GM18507 (cell line): ENCODE measurements at places on chromosomes 11 and 22.

DNA sequence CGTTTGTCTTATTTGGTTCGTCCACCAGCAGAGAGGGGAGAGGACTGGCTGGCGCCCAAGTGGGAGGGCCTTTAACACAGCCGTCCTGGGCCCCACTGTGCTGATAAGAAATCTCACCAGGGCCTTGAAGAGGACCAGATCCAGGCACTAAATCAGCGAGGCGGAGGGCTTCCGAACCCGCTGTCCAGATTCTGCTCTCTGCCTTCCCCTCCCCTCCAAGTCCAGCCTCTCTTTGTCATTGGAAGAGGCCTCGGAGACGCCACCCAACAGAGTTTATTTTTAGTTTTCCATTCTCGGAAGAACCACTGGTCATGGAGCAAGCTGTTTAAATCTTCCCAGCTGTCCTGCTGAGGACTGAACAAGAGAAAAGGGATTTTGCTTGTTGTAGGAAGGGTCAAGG, 9.3 kb upstream of the FXYD6 start:
- DNase-seq = no peak

DNA sequence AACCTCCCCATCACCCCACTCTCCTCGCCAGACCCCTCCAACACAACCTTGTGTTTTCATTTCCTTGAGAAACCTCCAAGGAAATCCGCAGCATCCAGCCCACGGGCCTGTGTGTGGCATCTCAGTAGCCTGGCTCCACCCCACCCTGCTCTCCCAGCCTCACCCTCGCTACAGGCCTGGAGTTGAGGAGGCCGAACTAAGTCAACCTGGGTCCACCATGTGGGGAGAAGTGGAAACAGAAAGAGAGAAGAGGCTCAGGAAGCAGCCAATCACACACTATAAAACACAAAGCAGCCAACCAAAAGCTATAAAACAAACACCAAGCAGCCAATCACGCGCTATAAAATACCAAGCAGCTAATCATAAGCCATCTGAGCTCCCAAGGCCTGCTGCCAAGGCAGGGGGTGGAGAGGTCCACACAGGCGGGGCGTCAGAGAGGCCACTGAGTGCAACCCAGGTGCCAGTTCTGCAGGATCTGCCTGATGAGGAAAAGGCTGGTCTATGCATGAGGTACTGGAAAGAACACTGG, 72.0 kb downstream of the MICAL3 start:
- no peak for DNase-seq

- DNase-seq = no peak
Measured at GRCh38 chr11:7595016-7595866, 78.1 kb downstream of the CYB5R2 start.

GRCh38 chr11:3022982-3023381, 30.9 kb upstream of the NAP1L4 start:
- DNase-seq = no peak

DNA sequence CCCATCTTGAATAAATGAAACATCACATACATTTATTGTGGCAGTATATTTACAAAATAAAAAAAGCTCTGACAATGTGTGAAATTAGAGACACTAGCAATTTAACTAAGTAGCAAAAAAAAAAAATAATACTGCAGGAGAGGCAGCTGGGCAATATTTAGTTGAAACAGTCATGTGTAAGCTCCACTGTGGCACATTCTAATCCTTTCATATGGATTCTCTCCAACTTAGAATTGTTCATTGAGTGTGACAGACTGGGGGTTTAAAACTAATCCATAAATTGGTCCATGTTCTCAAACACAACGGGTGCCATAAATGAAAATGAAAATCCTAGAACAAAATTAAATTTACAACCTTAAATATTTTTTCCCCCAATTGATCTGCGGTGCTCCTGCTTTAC, 302.1 kb downstream of the CADM1 start:
- DNase-seq = no peak

DNA sequence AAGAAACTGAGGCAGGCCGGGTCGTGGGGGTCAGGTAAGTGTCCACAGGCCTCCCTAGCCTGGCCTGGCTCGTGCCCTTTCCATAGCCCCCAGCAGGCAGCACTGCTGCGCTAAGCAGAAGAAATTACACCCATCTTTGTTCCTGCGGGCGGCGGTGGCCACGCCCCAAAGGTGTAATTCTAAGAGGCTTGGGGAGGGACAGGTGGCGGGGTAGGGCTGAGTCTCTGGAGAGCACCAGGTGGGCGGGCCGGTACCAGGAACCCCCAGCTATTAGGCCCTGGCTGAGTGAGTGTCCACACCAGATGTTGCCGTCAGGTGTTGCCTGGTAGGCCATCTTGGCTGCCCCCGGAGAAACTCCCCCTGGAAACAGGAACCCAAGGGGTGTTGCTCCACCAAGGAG, 12.3 kb upstream of the ARAP1 start:
- DNase-seq = no peak

GRCh38 chr11:83921447-83922192, 635.5 kb upstream of the CCDC90B start:
- no peak for DNase-seq

DNA sequence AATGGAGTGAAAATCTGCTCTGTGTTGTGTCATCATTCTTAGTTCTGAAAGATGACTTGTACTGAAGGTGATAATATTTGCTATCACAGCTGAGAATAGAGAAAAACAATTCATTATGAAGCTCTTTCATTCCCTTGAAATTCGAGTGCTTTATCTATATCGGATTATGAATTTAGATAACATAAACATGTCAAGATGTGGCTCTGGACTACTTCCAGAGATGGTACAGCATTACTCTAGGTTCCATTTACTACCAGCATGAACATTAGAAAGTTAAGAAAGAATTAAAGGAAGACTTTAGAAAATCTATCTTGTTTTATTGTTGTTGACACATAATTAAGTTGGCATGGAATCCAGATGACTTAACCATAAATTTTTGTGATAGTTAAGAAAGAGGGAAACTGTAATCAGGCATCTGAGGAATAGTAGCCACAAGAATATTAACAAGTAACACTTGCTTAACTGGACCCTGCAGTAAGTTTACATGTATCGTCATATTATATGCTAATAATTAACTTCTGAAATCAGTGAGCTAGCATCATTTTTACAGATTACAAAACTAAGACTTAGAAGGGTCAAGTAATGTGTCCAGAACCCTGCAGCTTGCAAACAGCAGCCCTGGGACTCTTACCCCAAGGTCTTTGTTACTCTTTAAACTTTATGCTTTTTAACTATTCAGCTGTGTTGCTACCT, 182.6 kb downstream of the DDX10 start:
- DNase-seq = no peak

DNA sequence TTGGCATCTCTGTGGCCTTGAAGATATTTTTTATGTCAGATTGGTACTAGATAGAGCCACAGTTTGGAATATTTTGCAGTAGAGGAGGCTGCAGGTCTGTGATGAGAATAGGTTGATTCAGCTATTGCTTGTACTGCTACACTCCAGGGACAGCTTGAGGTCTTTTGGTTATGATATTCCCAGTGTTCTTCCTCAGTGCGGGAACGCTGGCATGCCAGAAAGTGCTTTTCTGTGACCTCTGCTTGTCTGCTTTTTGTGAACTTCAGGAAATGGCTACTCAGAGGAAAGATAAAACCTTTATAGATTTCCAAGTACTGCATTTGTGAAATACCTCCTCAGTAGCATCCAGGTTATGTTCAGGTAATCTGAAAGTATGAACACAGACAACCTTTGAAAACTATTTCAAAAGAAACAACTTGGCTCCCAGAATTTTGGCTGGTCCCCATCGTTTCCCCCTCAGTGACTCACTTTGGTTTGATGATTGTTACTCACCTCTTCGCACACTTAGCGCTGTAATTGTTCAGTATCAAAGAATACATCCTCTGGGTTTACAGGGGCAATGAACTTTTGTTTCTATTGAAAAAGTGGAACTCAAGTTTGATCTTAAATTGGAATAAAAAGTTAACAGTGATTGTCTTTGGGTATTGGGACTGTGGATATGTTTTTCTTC, 191.4 kb downstream of the HIPK3 start:
- DNase-seq = no peak

- DNase-seq = peak; percentile 23
Measured at GRCh38 chr22:33049119-33049729, 9.0 kb downstream of the SYN3 start.

GRCh38 chr11:65434667-65435410, 12.2 kb downstream of the NEAT1 start:
- DNase-seq = no peak

- DNase-seq = no peak
Measured at GRCh38 chr22:49825944-49826602, 1.6 kb downstream of the BRD1 start.

DNA sequence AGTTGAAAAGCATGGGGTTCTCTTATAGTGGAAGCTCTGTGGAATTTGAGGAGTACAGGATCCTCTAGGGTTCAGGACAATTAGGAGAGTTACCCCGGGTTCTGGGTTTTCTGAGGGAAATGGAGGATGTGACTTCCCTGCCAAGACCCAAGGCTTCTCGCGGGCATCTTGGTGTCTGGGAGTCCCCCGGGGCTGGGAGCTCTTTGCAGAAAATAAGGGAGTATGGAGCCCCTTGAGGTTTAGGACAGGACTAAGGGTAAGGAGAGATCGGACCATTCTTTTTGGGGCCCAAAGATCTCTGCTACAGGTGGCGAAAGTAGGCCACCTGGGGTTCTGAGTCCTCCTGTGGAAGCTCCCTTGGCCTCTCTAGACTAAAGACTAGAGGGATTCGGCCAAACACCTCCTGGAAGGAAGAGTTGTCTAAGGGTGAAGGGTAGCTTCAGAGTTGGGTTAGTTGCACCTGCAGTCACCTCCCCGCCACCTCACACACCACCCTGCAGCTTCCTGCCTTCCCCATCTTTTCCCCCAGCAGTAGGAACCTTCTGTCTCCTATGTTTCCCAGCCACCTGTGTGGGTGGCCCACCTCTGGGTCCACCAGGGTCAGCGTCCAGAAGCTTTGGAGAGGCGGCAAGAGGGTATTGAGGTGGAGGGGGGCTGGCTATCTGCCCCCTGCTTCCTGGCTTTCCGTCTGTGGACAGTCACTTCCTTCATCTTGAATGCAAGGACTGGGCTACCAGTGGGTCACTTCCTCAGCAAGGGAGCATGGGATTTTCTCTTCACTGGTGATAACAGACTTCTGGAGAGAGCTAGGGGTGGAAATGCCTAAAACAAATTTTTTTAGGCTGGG, 908 bp downstream of the LIMK2 start:
- DNase-seq = no peak

- DNase-seq = no peak
Measured at GRCh38 chr11:117917591-117918151, 11.5 kb downstream of the TMPRSS13 start.

DNA sequence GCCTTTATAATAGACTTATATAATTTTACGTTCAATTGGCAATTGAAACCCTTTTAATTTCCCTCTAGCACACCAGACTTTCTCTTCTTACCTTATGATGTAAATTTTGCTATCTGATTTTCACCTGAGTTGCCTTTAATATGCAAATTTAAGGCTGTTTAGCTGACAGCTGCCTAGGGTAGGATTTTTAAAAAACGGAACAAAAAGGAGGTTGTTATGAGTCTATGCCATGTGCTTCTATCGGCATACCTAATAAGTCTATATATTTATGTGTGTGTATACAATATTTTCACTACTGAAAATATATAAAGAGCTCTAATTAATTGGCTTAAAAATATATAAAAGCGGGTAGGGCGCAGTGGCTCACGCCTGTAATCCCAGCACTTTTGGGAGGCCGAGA, 11.8 kb upstream of the SELENOH start:
- no peak for DNase-seq
